ENCODE measurements at places on chromosomes 6 and 20. TPM values are rescaled to one million over a fixed set of nuclear protein-coding genes. Genes with fewer than 3 reads are reported as not detected.

GRCh38 chr6:88004707-88005106, 42.9 kb upstream of the SPACA1 start:
- DNase-seq = no peak

GRCh38 chr20:53884859-53885541, 185.4 kb downstream of the BCAS1 start:
- DNase-seq = no peak

CCN2 gene
- 32.1 TPM for polyA plus RNA-seq

DNA sequence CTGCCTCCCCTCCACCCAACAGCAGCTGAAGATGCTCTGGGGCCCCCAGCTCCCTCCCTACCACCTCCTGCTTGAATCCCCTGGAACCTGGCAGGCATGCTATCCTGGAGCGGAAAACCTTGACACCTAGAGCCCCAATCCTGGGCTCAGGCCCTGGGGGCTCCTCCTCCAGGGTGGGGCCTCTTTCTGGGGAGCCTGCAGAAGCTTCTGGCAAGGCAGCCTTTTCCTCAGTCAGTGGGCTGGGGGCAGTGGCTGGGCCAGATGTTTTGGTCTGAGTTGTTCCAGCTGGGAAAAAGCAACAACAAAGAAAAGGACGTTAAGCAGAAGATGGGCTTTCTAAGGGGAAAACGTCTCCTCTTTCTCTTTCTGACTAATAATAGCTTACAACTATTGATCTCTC, 21.1 kb downstream of the KIAA1755 start:
- DNase-seq = no peak

DNA sequence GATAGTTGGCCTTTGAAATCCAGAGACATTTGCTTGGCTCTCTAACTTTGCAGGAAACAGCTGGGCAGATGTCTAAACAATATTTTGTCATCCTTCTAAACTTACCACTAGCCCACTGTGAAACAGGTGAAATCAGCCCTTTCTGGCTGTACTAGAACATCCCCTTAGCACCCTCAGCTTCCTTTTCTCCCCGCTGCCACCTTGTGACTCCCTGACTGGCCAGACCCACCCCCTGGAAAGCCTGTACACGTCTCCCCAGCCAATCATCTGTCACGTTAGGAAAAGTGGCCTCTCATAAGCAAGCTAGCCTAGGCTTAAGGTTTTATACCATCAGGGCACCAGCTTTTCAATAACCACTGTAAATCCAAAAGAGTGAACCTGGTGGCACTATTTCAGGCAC, 88.6 kb upstream of the E2F3 start:
- no peak for DNase-seq

GRCh38 chr6:155013457-155013876, 18.4 kb downstream of the TIAM2 start:
- peak; percentile 73 for DNase-seq

- DNase-seq = no peak
Observed at GRCh38 chr6:130752267-130752666, 74.9 kb upstream of the SMLR1 start.

SPTLC3 gene
- 4.7 TPM for polyA plus RNA-seq

TMEM244 gene
- not detected for polyA plus RNA-seq

DNA sequence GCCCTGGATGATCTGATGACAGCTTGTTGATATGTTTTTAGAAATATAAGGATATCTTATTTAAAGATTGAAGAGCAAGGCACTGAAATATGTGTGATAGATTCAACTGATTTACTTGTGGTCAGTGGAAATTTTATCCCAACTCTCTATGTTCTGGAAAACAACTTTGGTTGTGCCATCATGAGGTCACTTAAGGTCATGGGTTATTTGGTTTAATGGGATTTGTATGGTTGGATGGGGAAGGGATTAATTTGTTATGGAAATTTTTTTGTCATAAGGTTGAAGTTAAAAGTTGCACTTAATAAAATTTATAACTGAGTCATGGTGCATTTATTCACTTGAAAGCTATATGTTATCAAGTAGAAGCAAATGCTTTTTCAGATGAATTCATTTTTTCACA, 214.3 kb upstream of the LAMP5 start:
- DNase-seq = no peak

GRCh38 chr6:143205131-143205535, 144.4 kb downstream of the AIG1 start:
- DNase-seq = peak; percentile 68

DNA sequence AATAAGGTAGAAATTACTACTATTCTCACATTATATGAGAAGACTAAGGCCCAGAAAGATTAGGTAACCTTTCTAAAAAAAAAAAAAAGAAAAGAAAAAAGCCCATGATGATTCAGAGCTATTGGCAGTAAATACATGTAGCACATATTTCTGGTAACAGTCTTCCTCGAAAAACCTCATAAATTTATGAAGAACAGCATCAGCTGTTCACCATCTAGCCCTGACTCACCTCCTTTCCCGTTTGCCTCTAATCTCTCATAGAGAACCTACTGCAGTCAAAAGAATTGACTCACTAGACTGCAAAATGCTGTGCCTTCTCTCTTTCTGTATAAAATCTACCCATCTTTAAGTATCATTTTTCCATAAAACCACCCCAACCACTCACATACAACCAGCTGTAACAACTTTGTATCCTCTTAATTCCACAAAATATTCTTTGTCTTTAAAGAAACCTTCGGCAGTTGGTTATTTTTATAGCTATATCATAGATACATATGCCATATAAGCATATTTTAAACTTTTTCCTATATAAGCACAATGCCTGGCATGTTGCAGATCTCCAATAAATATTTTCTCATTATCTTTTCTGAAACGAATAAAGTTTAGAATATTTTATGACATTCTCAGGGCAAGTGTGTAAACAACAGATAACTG, 152.7 kb upstream of the ENPP5 start:
- no peak for DNase-seq

DNA sequence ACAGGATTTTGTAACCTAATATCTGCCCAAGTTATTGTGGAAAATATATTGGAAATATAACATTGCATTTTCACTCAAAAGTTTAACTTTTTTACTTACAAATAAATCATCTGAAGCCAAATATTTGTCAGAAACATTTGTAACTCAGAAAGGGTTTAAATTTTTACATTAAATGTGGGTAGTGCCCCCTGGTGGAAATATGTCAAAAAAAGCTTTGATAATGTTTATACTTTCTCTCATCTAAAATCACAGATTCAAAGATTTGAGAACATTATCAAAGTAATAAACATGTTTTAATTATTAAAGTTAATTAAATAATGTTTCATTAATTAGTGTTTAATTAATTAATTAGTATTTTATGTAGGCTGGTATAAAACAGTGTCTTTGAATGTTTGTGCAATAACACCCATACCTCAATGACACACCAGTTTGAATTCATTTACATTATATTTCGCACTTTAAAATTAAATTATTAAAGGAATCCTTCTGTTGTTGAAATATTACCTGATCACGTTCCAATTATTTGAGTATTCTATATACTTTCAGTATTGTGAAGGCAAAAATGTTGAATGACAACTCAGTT, 320.1 kb upstream of the FKBP1C start:
- DNase-seq = no peak

- DNase-seq = no peak
Observed at GRCh38 chr20:38962928-38963401, 821 bp downstream of the DHX35 start.

PDYN gene
- not detected for polyA plus RNA-seq

HLA-DOA gene
- polyA plus RNA-seq = 7.6 TPM

DNA sequence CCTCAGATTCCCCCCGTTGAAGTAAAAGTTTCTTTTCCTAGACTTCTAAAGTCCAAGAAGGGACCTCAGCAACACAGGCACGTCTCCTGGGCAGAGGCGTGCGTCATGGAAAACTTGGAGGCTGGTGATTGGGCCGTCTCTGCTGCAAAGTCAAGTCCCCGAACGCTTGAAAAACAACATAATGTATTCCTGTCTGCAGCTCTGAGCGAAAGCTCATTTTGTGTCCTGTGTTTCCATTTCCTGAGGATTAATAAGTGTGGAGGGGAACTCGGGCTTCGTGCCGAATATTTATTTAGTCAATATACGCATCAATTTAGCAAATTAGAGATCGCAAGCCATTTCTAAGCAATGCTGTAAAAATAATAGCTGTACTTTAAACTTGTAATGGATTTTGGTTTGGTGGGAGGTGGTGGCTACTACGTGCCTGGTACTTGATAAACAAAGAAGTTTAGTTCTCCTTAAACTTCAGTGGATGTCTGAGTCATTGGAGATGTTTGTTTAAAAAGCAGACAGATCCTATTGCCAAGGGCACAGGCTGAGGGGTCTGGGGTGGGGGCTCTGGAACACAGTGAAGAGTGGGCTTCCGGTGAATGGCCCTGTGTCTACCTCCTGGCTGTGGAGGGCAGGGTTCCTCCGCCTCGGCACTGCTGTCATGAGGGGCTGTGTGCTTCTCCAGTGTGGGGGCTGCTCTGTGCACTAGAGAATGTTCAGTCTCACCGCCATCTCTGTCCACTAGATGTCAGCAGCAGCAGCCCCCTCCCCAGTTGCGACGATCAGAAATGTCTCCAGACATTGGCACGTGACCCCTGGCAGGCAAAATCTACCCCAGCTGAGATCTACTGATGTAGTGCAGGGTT, 21.8 kb downstream of the PCK1 start:
- DNase-seq = peak; percentile 78

- DNase-seq = no peak
Observed at GRCh38 chr6:168411130-168411529, 29.9 kb upstream of the SMOC2 start.

DNA sequence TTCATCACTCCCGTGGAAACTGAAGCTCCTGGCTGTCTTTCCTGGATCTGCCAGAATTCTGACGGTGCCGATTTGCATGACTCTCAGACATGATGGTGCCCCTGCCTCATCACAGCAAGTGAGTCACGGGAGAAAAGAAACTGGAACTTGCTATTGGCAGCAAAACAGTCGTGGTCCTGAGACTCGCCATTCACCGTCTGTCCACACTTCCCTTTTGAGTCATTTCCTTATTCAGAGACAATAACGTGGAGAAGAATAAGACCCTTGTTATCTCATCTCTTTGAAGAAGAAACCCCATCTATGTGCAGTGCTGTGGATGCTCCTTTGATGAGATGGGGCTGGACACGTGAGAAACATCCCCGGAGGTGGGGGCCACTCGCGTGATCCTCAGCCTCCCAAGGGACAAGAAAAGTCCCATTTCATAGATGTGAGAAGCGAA, 4.2 kb downstream of the GPR31 start:
- no peak for DNase-seq

NKAPL gene
- polyA plus RNA-seq = 0.88 TPM

SAYSD1 gene
- 11.7 TPM for polyA plus RNA-seq

IPCEF1 gene
- polyA plus RNA-seq = 1.2 TPM

- no peak for DNase-seq
Observed at GRCh38 chr20:8671370-8671961, 397.4 kb upstream of the PLCB4 start.

GRCh38 chr6:36692220-36692619, 5.4 kb upstream of the RAB44 start:
- DNase-seq = no peak

EYA4 gene
- 17.2 TPM for polyA plus RNA-seq

DNA sequence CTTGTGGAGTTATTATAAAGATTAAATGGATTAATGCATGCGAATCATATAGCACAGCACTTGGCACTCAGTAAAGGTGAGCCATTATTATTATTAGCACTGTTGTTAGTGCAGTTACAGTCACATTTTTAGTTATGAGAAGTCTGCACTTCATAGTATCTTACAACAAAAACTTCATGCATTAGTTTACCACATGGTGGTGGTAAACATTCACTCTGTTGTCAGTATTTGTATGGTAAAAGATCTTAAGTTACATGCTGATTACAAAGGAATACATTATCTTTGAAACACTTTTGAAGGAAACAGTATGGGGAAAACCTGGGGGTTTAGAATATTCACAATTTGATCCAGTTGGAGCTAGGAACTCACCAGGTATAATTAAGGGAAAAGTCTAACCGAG, 20.8 kb downstream of the TMEM14A start:
- DNase-seq = no peak

Data from muscle of back (tissue), 13 donors.